ENCODE measurements at places on chromosomes 7 and 10.

DNA sequence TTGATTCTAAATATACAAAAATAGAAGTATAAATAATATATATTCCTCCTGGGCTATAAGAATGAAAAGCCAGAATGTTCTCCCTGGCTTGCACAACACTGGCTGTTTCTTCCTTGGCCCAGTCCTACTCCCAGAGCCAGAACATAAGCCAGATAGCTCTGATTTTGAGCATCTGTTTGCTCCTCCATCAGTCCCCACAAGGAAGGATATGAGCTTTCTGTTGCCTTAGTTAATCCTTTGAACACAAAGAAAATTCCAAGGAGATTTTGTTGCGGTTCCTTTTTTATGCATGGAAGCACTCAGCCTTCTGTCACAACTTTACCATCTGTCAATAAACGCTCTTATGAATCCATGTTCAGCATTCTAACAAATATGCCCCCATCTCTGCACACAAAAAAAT is 361.8 kb downstream of the IPMK start:
- DNase-seq, result no peak

- no peak for DNase-seq
These were observed at the start of gene TBX20 for GRCh38 chr7:35253710-35254495. TBX20 (minus strand) TSS chr7:35254100; CDS start chr7:35253620, 480 bp downstream.

GRCh38 chr7:83562960-83563359 is 86.0 kb downstream of the SEMA3E start:
- DNase-seq, result no peak

- DNase-seq, result no peak
These were observed 132.9 kb downstream of the ANLN start for GRCh38 chr7:36522453-36523007.

- no peak for DNase-seq
These were observed 187.5 kb upstream of the NFE2L3 start for GRCh38 chr7:25964483-25964991.

DNA sequence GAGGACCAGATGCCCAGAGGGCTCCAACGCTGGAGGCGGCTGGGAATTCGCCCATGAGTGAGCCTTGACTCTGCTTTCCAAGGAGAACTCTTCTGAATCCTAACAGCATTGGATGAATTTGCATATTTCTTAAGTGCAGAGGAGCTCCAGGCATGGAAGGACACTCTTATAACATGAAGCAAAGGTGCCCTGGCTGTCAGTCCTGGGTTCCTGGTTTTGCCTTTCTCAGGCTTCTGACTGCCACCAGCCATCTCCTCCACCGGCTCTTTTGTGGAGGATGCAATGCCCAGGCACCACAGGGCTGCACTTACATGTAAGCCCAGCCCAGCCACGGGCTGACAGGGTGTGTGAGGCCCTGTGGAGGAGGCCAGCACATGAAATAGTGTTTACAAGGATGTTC is 8.2 kb downstream of the CLRN3 start:
- no peak for DNase-seq
